ENCODE measurements at places on chromosomes 2 and 18. TPM values are rescaled to one million over a fixed set of nuclear protein-coding genes. Genes with fewer than 3 reads are reported as not detected.

DNA sequence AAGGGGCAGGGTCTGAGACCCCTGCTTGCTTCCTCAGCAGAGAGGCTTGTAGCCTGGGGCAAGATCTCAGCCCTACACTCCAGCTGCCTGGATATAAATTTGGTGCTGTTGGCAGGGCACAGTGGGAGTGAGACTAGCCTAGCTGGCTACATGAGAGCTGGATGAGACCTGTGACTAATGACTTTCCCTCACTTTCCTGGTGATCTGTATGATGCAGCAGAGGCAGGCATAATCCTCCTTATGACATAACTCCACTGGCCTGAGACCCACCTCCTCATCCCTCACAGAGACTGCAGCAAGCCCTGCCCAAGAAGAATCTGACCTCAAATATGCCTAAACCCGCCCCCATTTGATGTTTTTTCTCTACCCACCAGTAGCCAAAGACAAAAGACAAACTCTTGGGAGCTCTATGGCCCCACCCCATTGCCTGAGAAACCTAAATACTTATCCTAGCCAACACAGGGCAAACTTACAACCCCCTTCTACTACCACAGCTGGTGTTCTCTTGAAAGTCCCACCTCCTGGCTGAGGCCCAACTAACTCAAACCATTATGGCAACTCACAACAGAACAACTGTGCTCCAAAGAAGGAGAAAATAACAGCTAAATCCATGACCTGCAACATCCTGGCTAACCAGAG is 102.7 kb downstream of the NR4A2 start:
- DNase-seq = no peak

DNA sequence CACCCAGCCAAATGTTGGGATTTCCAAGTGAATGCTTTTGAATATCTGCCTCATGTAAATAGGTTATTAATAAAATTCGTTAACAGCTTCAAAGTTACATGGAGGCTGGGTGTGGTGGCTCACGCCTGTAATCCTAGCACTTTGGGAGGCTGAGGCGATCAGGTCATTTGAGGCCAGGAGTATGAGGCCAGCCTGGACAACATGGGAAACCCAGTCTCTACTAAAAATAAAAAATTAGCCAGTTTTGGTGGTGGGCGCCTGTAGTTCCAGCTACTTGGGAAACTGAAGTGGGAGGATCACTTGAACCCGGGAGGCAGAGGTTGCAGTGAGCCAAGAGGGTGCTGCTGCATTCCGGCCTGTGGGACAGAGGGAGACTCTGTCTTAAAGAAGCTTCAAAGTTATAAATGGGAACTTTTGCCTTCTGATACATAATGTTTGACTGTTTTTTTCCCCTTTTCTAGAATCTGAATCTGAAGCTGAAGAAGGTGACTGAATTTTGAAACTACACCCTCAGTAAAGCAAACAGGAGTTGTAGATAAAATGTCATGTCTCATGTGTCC is 10.1 kb downstream of the BZW1 start:
- no peak for DNase-seq

GRCh38 chr2:64837925-64838641 is 151.1 kb upstream of the SLC1A4 start:
- DNase-seq = no peak

GRCh38 chr18:21612125-21613039 is at the start of gene SNRPD1:
TSS of gene SNRPD1 (plus strand) at chr18:21612314. CDS start at chr18:21612430, 116 bp downstream.
- peak; percentile 89 for DNase-seq

The CABLES1 gene
- total RNA-seq = 4.9 TPM
